ENCODE measurements at places on chromosomes 11 and 22.

DNA sequence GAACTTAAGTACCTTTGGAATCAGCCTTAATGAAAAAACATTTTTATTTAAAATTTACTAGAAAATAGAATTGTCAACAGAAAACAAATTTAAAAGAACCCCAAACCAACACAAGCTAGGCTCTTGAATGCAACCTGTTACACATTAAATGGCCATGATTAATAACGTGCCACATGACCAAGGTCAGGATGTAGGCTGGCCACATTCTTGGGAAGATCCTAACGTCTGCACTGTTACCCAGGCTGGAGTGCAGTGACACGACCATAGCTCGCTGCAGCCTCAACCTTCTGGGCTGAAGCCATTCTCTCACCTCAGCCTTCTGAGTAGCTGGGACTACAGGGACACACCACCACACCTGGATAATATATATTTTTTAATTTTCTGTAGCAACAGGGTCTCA is 126.4 kb upstream of the APOA1 start:
- no peak for DNase-seq

- DNase-seq: no peak
Measured at GRCh38 chr11:93652161-93652597, 9.3 kb upstream of the CEP295 start.

DNA sequence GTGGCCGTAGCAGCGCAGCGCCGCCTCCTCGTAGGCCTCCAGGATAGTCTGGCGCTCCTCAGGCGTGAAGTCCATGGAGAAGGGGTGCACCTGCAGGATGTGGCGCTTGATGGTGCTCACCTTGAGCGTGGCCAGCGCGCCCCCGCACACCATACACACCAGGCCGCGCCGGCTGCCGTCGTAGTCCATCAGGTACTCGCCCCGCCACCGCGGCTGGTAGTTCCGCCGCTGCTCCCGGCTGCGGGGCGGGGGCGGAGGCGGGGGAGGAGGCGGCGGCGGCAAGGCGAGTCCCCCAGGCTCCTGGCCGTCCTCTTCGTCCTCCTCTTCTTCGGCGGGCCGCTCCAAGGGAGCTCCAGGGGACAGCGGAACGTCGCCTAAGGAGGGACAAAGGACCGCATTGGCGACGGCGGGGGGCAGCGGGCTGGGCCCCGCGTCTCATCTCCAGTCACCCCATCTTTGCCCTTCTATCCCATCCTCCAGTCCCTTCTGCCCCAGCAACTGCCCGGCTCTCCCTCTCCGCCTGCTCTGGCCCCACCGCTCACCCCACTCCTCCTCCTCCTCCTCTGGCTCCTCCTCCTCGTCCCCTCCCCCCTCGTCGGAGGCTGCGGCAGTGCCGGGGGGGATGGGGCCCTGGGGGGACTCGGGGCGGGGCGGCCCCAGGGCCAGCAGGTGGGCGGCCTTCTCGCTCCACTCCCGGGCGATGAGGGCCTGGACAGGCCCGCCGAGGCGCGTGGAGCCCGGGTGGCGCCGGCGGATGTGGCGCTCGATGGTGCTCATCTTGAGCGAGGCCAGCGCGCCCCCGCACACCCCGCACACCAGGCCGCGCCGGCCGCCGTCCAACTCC is 4.9 kb downstream of the ZFTA start:
- no peak for DNase-seq

- DNase-seq: no peak
Measured at GRCh38 chr11:9893474-9893873, 229.6 kb downstream of the SWAP70 start.

DNA sequence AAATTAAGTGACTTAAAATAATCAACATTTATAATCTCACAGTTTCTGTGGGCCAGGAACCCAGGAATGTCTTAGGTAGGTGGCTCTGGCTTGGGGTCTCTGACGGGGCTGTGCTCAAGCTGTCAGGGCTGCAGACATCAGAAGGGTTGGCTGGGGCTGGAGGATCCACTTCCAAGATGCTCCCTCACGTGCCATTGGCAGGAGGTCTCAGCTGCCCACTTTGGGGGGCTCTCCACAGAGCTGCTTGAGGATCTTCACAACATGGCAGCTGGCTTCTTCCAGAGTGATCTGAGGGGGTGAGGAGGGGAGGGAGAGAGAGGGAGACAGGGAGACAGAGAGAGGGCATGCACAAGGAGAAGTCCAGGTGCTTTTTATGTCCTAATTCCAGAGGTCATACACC is 18.1 kb downstream of the SLC2A11 start:
- DNase-seq: no peak

- DNase-seq: no peak
Measured at GRCh38 chr22:31079095-31079642, 1.9 kb upstream of the SMTN start.

- no peak for DNase-seq
Measured at GRCh38 chr11:68168694-68169093, 44.4 kb downstream of the KMT5B start.

DNA sequence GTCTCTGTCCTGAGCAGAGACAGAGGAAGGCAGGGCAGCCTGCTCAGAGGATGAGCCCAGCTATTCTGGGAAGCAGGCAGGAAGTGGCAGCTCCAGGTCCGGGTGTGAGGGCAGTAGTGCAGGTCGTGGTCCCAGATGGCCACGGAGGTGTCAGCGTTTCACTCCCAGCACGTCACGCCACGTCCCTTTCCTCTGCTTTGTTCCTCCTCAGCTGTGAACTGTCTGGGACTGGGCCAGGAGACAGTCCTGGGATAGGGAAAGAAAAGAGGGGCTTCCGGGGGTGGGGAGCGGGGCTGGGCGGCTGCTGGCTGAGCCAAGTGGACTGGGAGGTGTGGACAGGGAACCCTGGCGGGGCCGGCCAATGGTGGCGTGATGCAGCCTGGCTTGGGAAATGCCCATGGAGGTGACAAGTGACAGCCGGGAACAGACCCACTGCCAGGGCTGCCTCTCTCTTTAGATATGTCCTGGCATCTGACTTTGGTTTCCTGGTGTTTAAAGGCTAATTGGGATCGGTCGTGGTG is 64.7 kb downstream of the KCNQ1 start:
- DNase-seq: no peak

GRCh38 chr11:35146074-35146521 is 7.1 kb downstream of the CD44 start:
- DNase-seq: no peak

DNA sequence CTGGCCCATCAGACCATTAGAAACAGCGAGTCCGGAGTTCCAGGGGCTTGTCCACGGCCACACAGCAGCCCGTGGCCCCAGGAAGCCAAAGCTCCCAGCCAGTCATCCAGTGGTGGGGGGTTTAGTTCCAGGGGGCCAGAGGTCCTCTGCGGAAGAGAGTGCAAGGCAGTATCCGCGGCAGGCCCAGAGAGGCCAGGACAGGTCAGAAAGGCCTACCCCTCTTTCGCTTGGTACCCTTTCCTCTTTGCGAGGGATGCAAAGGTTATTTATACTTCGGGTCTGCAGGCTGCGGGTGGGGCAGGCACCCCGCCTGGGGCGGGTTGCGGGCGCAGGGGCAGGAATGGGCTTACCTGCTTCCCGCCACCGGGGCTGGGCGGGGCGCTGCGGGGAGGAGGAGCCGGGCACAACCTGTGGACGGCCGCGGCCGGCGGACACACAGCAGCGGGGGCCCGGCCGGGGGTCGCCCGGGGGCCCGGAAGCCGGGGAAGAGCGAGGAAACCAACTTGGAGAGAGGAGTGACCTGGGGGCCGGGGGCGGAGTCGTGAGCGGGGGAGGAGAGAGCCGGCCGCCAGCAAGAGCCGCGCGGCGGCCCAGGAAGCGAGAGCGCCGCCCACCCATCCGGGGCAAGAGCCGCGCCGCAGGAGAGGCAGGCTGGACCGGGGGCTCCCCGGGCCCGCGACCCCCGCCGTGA is at the start of gene SH3BP1:
TSS of gene SH3BP1 (plus strand) at position 600 of the 691 bp plus-strand sequence. CDS start 119 bp downstream, outside the sequence.
- DNase-seq: no peak

GRCh38 chr11:45896422-45896984 is 10.6 kb downstream of the FREY1 start:
- no peak for DNase-seq

GRCh38 chr11:97259434-97259833 is 869.6 kb downstream of the JRKL start:
- DNase-seq: no peak

GRCh38 chr11:44066732-44067141 is 667 bp downstream of the ACCS start:
- DNase-seq: no peak

DNA sequence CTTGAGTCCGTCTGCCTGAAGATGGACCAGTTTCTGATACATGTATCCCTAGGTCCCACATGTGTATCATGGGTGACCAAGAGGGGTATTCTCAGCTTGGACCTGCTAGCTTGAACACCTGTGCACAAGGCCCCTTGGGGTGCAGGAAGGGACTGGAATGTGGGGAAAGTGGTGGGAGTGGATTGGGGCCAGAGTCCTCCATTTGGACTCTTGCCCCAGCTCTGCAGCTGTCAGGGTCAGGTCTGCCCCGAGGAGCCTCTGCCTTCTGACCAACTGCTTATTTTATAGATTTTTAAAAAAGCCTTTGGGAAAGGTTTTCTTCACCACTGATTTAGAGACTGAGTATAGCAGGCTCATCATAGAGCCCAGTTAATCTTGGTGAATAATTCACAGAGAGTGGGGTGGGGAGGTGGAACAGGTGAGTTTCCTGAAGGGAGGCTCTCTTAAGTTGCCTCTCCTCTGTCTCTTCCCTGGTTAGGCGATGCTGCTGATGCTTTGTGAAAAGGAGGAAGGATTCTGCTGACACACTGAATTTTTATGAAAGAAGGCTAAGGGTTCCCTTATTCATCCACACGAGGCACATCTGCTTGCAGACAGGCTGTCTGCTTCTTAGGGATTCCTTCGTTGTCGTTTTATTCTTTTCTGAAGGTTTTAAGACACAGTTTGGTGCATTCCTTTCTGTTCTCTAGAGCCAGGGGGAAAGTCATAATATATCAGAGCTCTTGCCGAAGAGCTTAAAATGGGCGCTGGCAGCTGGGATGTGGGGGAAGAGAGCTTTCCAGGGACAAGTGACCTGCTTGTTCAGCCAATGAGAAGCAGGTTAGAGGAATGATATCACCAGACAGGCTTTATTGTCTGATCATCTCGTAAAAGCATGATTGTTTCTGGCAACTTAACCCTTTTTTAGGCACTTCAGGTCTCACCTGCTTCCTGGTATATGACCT is 19.9 kb downstream of the TRIM44 start:
- DNase-seq: peak; percentile 27
